ENCODE measurements at places on chromosomes 11 and 22. TPM values are rescaled to one million over a fixed set of nuclear protein-coding genes. Genes with fewer than 3 reads are reported as not detected.
A peak's percentile ranks its signal among the peaks of the same experiment; 100 is the strongest.

DNA sequence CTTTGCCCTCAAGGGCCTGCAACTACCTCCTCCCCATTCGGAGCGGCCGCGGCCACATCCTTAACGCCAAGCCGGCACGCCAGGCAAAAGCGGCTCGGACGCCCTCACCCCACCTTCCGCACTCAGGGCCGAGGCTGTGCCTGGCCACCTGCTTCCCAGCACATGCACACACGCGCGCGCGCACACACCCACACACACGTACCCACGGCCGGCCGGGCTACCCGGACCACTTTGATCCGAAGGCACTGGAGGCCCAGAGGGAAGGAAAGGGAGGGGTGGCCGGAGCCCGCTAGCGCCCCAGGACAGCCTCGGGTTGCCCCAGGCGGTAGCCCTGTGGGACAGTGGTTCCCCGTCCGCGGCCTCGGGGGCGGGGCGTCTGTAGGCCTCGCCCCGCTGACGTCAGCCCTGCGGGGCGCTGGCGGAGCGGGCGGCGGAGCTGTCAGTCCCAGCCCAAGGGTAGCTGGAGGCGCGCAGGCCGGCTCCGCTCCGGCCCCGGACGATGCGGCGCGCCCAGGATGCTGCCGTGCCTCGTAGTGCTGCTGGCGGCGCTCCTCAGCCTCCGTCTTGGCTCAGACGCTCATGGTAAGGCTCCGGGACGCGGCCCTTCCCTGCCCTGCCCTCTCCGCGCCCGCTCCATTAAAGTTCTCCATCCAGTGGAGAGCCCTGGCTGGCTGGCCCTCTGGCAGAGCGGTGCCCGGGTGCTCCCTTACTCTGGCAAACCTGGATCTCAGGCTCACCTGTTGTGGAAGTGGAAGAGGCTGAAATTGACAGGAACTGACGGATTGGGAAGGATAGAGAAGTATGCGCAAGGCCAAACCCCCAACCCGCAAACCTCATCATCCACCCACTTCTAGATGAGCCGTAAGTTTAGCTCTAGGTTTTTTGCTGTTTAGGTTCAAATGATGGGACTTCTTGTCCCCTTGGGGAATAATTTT lies at the start of gene IL10RA:
Gene IL10RA (plus strand): TSS at position 442 of the 935 bp plus-strand sequence. CDS start 74 bp downstream, at position 516.
- no peaks in the 10 kb centered on the region for H3K36me3 ChIP-seq
- peak; percentile 93 for DNase-seq
- peaks cover 21% of the 10 kb centered on the region for H3K27me3 ChIP-seq
- peak within 1 kb of the TSS; percentile 47 for H3K4me3 ChIP-seq
- H3K27ac ChIP-seq = no peak within 1 kb of the TSS

DNA sequence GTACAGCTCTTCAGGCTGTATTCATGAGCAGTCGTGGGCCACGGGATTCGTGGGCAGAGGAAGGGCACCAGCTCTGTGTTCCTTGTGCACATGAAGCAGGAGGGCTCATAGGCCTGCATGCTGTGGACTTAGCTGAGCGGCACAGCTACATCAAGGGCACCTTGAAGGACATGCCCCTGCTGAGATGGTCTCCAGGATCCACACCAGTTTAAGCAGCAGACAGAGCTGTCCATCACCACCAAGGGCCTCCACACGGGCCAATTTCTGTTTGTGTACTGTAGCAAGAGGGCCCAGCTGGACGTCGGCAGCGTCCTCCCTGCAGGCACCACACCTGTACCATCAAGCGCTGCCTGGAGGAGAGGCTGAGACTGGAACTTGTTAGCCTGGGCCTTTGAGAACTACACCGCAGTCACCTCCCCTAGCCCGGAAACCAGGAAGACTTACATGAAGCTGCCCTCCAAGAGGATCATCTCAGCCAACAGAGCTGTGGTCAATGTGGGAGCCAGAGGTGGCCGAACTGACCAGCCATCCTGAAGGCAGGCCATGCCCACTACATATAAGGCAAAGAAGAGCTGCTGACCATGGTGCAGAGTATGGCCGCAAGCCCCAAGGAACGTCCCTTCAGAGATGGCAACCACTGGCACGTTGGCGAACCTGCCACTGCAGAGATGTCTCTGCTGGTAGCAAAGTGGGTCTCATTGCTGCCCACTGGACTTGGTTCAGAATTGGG lies 32.7 kb upstream of the GNB1L start:
- H3K4me3 ChIP-seq = no peak overlapping the region
- no peaks in the 10 kb centered on the region for H3K27me3 ChIP-seq
- no peaks in the 10 kb centered on the region for H3K36me3 ChIP-seq

DNA sequence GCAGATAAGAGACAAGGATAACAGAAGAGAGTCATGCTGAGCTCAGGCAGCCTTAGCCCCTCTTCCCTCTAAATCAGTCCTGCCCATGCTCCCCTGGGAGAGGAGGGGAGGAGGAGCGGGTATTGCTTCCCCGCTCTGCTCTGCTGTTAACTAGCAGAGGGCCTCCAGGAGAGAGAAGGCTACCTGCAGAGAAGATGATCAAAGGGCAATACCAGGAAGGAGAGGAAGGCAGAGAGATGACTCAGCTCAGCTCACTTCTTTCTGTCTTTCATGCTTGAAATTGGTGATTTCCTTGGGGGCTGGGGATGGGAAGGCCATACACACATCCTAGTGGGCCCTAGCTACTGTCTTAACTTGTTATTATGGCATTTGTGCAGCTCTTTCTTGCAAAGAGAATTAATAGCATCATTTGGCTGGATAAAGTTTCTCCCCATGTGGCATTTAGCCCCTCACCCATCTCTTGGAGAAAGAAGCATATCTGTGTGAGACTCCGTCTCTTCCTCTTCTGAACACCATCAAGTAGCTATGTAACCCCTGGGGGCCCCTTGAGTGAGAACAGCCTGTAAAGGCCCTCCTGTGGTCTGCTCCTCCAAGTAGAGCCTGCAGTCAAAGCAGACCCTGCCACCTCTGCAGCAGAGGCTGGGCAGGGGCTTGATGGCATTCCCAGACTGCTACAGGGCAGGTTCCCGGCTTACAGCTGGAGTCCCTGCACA lies 33.4 kb upstream of the AMOTL1 start:
- H3K4me3 ChIP-seq = no peak overlapping the region
- no peaks in the 10 kb centered on the region for H3K36me3 ChIP-seq
- H3K27ac ChIP-seq = no peak overlapping the region
- DNase-seq = peak; percentile 60
- H3K4me1 ChIP-seq = peaks cover 10% of the 10 kb centered on the region

- H3K27me3 ChIP-seq = no peaks in the 10 kb centered on the region
- H3K4me3 ChIP-seq = no peak overlapping the region
- H3K4me1 ChIP-seq = peaks cover 7% of the 10 kb centered on the region
- H3K36me3 ChIP-seq = no peaks in the 10 kb centered on the region
- DNase-seq = no peak
- H3K27ac ChIP-seq = no peak overlapping the region
Observed at GRCh38 chr22:39287076-39287725, 32.2 kb downstream of the RPL3 start.

The LDHAL6A gene
- total RNA-seq = not detected

GRCh38 chr11:109697140-109697843 lies 275.3 kb downstream of the C11orf87 start:
- no peak overlapping the region for H3K4me3 ChIP-seq
- peak; percentile 19 for DNase-seq
- H3K36me3 ChIP-seq = no peaks in the 10 kb centered on the region
- H3K27me3 ChIP-seq = no peaks in the 10 kb centered on the region
- H3K27ac ChIP-seq = no peak overlapping the region

- no peak for DNase-seq
- H3K27me3 ChIP-seq = peaks cover 7% of the 10 kb centered on the region
- H3K4me3 ChIP-seq = no peak overlapping the region
- H3K27ac ChIP-seq = no peak overlapping the region
Observed at GRCh38 chr22:37084385-37084784, 25.1 kb downstream of the TMPRSS6 start.

DNA sequence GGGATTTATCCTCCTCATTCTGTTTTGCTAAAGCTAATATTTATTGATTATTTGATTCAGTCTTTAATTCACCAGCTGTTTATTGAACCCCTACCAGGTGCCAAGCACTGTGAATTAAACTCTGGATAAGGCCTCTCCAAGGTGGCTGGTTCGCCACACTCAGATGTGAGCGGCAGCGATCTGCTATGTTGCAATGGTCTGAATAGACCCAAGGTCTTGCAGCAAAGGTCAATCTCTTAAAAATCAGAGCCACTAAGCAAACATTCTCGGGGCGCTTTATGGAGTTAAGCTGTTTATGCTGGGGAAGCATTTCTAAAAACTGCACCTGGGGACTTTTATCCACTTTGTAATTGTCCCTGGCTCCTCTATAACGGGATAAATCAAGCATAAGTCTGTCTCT lies 10.5 kb upstream of the TSPAN18 start:
- no peak overlapping the region for H3K27ac ChIP-seq
- H3K4me3 ChIP-seq = no peak overlapping the region
- H3K27me3 ChIP-seq = no peaks in the 10 kb centered on the region
- H3K4me1 ChIP-seq = peaks cover 10% of the 10 kb centered on the region
- H3K36me3 ChIP-seq = no peaks in the 10 kb centered on the region
- DNase-seq = no peak

- no peak within 1 kb of the TSS for H3K4me3 ChIP-seq
- H3K27ac ChIP-seq = no peak within 1 kb of the TSS
- no peaks in the 10 kb centered on the region for H3K36me3 ChIP-seq
- DNase-seq = no peak
Observed at GRCh38 chr11:60971520-60971919, at the start of gene CD6. Gene CD6 (plus strand): TSS chr11:60971680. CDS start chr11:60971866, 186 bp downstream.

DNA sequence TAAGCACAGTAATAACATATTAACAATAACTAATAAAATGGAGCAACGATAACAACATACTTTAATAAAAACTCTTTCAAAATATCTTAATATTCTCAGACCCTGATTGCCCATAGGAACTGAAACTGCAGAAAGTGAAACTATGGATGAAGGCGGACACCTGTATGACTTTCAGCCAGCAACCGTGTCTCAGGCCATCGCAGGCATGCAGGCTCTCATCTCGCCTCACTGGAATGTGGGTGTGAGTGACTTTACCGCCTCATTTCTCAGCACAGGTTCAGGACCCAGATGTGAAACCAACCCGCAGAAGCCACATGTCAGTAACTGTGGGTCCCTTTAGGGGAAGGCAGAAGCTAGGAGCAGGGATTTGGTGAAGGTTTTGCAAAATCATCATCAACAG lies 539.1 kb downstream of the FAM181B start:
- no peaks in the 10 kb centered on the region for H3K36me3 ChIP-seq
- H3K4me3 ChIP-seq = no peak overlapping the region
- H3K27me3 ChIP-seq = no peaks in the 10 kb centered on the region
- no peaks in the 10 kb centered on the region for H3K4me1 ChIP-seq

The THYN1 gene
- total RNA-seq = 95.4 TPM

- no peak for DNase-seq
- no peak overlapping the region for H3K27ac ChIP-seq
- no peaks in the 10 kb centered on the region for H3K27me3 ChIP-seq
- no peaks in the 10 kb centered on the region for H3K4me1 ChIP-seq
- H3K4me3 ChIP-seq = no peak overlapping the region
Observed at GRCh38 chr11:31555938-31556337, 46.4 kb downstream of the ELP4 start.

GRCh38 chr11:121591405-121592033 lies 138.8 kb upstream of the SORL1-AS1 start:
- H3K27ac ChIP-seq = no peak overlapping the region
- peaks cover 68% of the 10 kb centered on the region for H3K36me3 ChIP-seq
- H3K4me3 ChIP-seq = no peak overlapping the region
- DNase-seq = peak; percentile 23
